ENCODE measurements at places on chromosomes 12 and 14.

- DNase-seq = peak; percentile 14
Observed at GRCh38 chr12:14691560-14691959, 4.8 kb downstream of the GUCY2C start.

DNA sequence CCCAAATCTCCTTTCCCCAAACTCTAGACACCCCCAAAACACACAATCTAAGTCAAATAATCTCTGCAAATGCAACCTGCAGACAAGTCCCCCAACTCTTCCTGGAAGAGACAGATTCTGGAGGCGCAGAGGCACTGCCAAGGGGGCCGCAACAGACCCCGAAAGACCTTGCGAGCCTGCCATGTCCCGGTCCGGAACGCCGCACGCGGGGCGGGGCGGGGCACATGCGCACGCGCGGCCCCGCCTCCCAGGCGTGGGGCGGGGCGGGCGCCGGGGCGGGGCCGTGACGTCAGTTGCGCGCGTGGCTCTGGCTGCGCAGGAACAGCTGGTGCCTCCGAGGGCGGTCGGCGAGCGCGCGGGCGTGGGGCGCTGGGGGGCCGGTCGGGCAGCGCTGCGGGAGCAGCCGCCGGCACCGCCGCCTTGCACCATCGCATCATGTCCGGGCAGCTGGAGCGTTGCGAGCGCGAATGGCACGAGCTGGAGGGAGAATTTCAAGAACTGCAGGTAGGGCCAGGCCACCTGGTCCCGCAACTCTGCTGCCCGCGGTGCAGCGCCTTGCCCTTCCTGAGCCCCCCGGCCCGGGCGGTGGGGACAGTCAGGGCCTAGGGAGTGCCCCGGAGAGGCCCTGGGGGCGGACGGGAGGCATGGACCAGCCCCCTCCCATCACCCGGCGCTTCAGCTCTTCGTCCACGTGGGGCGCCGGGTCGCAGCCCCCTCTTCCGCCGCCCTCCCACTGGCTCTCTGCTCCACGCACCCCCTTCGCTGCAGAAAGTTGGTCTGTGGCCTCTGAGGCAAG, at the start of gene TMEM120B:
TSS of gene TMEM120B (plus strand) at position 292 of the 796 bp plus-strand sequence. CDS start at position 436, 144 bp downstream.
- DNase-seq = peak; percentile 84

DNA sequence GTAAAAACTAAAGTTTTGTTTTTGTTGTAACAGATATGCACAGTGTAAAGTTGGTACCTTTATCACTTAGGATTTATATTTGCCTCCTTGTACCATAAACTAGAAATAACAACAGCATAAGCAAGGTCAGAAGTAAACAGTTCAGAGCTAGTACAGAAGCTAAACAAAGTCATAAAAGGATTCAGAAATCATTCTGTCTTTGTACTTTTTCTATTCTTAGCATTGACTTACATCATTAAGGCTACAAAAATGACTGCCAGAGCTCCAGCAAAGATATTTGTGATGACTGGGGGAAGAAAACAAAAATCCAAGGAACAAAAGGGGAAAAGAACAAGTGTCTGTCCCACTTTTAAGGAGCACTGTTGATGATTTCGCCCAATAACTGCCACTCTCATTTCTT, 347.2 kb downstream of the CCDC91 start:
- DNase-seq = no peak

DNA sequence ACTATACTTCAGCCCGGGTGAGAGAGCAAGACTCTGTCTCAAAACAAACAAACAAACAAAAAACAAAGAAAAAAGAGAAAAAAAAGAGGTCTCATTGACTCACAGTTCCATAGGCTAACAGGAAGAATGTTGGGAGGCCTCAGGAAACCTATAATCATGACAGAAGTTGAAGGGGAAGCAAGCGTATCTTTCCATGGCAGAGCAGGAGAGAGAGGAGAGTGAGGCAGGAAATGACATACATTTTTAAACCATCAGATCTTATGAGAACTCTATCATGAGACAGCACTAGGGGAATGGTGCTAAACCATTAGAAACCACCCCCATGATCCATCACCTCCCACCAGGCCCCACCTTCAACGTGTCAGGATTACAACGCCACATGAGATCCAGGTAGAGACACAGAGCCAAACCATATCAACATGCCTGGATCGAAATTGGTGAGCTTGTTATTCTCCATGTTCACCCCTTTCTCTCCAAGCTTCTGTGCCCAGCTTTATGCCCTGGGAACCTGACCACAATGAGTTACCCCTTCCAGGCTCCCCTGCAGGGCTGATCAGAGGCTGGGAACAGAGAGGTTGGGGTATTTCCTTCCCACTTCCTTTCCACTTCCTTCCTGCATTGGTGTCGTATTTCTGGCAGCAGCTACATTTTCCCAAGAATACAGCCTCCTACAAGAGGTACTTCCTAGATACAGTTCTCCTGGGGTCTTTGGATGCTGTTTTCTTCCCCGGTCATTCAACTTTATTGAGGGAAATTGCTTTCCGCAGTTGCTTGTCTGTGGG, 219.3 kb upstream of the FLRT2 start:
- no peak for DNase-seq

DNA sequence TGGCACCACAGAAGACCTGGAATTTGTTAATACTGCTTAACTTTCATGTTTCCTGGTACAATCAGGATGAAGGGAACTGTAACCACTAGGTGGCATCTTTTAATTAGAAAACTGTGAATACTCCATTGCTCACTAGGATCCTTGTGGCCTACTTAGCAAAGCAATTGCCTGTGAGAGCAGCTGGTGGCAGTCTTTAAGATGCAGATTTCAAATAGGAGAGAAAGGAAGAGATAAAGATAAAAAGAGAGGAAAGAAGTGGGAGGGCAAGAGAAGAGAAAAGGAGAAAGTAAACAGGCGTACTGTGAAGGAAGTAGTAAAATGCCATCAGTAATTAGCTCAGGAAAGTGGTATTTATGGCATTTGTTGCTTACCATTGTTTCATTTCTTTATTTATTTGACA, 114.5 kb downstream of the RAD51B start:
- DNase-seq = peak; percentile 75

DNA sequence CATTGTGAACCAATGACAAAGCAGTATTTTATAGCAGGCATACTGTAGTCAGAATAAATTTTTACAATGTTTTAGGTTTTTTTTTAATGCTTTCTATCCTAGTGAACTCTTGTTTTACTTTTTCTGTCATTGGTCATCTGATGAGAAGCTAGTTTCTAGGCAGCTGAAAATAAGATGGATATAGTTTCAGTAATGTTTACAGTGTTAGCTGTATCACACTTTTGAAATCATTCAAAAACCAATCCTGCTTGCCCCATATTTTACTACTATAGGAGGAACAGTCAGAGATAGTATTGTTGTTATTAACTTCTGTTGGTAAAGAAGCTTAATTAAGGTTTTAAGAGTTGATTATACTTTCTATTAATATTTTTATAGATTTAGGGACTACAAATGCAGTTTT, 24.5 kb downstream of the USP15 start:
- DNase-seq = no peak

GRCh38 chr12:56189918-56190694, 823 bp upstream of the SMARCC2 start:
- peak; percentile 80 for DNase-seq

DNA sequence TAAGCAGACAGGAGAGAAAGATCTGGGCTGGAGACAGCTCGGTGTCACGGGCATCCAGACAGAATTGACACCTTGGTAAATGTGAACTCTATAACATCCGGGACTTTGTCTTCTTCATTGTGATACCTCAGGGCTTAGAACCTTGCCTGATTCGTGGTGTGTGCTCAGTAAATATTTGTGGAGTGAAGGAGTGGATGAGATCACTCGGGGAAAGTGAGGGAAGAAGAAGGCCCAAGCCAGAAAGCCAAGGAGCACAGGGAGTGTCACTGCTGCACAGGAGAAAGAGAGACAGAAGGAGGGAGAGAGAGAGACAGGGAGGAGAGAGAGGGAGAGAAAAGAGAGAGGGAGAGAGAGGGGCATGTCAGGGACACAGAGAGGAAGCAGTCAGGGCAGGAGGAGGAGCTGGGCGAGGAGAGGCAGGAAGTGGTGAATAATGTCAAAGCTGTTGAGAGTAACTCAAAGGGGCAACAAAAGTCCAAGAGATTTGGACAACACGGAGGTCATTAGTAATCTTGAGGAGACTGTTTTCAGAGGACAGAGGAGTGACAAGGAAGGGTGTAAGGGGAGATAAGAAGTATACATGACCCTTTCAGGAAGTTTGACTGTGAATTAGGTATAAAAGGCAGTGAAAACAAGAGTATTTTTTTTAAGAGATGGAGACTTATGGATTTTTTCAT, 141.6 kb upstream of the MAX start:
- no peak for DNase-seq

DNA sequence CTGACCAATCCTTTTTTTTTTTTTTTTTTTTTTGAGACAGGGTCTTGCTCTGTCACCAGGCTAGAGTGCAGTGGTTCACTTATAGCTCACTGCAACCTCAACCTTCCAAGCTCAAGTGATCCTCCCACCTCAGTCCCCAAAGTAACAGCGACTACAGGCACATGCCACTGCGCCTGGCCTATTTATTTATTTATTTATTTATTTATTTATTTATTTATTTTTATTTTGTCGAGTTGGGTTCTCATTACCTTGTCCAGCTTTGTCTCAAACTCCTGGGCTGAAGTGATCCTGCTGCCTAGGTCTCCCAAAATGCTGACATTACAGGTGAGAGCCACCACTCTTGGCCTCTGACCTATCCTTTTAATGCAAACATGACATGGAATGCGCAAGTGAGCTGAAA, 124.4 kb downstream of the GXYLT1 start:
- DNase-seq = no peak

DNA sequence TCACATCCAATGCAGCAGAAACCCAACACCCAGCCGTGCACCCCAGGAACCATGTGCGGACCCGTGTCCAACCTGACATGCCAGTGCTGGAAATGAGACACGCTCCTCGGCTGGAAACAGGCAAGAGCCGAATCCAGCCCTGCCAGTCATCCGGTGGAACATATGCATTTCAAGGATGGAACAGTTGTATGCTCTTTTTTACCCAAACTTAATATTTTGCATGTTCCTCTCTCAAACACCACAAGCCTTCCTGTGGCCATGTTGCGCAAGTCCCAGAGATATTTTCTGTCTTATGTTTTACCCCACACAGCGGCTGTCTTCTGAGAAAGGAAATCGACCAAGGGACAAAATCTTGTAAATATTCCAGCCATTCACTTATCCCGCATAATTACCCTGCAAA, 196.9 kb downstream of the BCL11B start:
- DNase-seq = no peak

- DNase-seq = no peak
Observed at GRCh38 chr12:124910561-124911478, 3.6 kb downstream of the UBC start.

- DNase-seq = no peak
Observed at GRCh38 chr14:58533446-58533845, 104.3 kb upstream of the DACT1 start.

GRCh38 chr14:99633141-99633540, 11.8 kb upstream of the HHIPL1 start:
- DNase-seq = no peak

GRCh38 chr12:2239381-2239871, 186.6 kb downstream of the CACNA1C start:
- DNase-seq = no peak

- DNase-seq = no peak
Observed at GRCh38 chr12:123404581-123404980, 20.6 kb downstream of the KMT5A start.

DNA sequence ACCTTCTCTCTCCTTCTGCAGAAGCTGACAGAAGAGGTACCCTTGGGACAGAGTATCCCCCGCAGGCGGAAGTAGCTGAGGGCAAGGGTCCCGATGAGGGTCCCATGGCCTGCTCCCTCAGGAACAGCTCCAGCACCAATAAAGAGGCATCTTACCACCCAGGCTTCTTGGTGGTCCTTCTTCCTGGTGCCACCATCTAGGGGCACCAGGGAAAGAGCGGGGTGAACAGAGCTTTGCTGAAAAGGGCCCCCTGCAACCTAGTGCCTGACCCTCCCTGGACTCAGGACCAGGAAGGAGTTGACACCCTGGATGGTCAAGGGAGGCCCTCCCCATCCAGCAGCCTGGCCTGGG, 591 bp upstream of the IRF9 start:
- DNase-seq = no peak

DNA sequence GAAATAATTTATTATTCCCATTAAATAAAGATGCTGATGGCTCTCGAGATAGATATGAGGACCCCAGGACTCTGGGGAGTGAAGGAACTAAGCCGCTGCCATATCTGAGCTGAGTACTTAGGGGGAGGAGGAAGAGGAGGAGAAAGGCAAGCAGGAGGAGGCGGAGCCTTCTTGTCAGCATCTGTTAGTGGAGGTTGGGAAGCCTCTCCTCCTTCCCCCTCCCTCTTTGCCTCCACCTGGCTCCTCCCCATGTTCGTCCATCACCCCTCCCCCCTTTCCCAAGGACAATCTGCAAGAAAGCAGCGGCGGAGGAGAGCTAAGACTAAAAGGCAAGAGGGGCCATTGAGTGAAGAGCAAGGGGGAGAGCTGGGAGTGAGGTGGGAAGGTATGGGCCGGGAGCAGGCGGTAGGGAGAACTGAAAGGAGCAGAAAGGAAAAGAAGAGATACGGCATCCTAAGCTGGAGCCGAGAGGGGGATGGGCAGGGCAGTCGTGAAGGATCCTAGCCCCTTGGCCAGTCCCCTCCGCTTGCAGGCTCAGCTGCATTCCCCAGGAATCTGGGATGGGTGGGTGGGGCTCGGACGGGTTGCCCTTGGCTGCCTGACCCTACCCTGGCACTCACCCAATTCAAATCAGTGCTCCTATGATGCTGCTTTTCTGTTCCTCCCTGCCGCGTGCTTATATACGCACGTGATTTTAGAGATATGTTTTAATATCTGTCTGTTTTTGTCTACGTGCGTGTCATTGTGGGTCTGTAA, at the start of gene PFKM:
TSS of gene PFKM (plus strand) at position 287 of the 756 bp plus-strand sequence. CDS start 3,411 bp downstream, outside the sequence.
- DNase-seq = peak; percentile 88

DNA sequence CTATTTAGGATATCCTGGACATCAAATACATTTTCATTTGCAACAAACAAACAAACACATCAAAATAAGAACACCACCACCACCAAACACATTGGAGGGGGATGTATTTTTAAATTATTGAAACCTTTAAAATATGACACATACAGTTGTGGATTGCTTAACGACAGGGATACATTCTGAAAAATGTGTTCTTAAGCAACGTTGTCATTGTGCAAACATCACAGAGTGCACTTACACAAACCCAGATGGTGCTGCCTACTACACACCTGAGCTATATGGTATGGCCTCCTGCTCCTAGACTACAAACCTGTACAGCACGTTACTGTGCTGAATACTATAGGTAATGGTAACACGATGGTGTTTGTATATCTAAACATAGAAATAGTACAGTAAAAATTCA, 19.4 kb downstream of the PYGL start:
- no peak for DNase-seq

DNA sequence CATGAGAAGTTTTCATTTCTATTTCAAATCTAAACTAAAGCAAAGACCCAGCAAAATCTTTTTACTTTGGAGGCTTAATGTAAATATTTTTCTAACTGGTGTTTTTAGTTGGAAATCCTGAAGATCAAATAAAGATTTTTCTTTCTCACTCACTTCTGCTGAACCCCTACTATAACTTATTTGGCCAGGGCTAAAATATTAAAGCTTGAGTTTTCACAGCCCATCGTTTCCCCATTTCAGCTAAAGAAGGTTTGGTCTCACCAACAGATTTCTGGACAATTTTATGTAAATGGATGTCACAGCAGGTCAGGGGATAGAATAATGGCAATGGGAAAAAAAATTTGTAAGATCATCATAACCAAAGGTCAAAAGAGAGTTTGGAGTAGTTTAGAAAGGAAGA, 92.7 kb upstream of the DCN start:
- no peak for DNase-seq

- DNase-seq = no peak
Observed at GRCh38 chr14:65943916-65944410, 531.4 kb downstream of the FUT8 start.
